ENCODE measurements at places on chromosomes 1 and 21.

DNA sequence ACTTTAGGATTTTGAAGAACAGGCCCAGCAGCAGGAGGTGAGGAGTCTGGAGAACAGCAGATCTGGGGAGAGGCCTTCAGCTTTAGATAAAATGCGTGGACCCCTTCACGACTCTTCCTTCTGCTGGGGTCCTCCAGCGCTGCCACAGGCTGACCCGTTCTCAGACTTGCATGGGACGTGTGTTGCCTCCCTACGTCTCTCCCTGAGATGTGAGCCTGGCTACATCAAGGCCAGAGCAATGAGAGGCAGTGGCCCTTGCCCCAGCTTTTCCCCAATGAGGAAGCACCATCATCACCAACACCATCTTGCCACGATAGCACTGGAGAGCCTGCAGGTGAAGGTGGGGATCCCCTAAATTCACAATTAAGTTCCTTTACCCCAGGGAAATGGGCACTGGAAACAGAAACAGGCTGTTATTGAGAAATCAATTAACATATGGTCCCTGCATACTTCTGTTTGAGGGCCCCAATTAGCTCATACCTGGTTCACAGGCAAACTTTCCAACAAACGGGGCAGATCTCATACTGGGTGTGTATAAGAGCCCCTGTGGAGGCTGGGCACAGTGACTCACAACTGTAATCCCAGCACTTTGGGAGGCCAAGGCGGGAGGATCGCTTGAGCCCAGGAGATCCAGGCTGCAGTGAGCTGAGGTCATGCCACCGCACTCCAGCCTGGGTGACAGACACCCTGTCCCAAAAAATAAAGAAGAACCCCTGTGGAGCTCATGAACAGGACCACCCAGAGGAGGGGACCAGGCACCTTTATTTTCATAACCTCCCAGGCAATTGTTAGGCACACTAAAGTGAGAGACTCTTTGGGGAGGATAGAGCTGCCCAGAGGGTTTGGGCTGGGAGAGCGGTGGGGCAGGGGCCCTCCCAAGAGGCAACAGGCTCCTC is 12.1 kb upstream of the ADAMTSL4 start:
- no peak for DNase-seq

- no peak for DNase-seq
These were observed 55.8 kb downstream of the CENPF start for GRCh38 chr1:214658785-214659184.

- DNase-seq = no peak
These were observed 36.0 kb upstream of the SLC35F3 start for GRCh38 chr1:233868461-233868860.

DNA sequence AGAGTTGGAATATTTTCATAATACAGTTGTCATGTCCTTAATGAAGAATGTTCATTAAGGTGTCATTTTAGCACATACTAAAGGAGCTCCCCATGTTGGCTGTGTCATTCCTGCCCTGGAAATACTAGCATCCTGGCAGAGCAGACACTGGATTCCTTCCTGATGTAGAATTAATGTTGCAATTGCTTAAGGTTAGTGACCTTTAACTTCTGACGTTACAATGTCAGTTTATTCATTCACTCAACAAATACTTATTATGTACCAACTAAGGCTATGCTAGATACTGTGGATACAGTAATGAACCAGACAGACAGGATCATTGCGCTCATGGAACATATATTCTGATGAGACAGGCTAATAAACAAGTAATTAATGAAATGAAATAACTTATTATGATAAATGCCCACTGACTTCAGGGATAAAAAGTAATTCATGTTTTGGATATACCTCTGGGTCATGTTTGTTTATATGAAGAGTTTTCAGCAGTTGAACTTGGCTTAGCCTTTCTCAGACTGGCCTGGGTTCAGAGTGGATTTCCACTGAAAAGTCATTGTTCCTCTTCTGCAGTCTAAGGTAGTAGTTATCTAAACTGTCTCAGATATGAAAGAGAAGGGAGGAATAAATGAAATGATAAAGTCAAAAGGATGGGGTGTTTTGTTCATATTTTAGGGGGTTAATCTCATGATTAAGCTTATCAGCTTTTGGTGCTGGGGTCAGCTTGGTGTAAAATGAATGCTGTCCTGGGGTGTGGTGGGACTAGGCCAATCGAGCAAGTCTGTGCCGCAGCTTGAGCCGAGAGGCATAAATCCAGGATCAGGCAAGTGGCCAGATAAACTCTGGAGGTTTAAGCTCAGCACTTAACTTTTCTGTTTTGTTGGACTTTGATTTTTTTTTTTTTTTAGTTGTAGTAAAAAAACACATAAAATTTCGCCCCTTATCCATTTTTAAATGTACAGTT is 43.3 kb upstream of the KCNQ4 start:
- no peak for DNase-seq

GRCh38 chr21:14900611-14901010 is 164.2 kb downstream of the NRIP1 start:
- DNase-seq = no peak

DNA sequence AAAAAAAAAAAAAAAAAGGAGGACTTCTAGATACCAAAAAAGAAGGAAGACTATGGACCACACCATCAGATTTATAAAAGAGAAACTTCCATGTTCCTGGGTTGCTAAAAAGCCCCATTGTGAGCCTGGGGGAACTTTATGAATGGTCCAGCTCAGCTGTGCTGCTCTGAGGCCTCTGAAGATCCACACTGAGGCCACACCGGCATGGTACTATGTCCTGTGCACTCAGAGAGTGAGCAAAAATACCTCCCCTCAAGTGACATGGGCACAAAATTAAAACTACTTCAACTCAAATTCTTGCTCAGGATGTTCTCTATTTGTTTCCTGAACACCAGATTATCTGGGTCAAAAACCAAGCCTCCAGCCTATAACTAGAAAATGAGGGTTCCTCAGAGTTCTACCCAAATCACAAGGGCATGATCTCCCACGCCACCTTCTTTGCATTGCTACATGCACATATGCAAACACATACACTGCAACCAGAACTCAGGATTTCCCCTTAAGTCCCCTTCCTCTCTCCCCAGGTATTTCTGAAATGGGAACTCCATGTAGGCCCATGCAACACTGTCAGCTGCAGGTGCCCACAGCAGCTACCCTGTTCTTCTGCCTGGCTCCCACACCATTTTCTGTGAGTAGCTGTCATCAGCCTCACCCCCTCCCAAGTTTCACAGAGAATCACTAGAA is 94.4 kb downstream of the SH3GLB1 start:
- no peak for DNase-seq

DNA sequence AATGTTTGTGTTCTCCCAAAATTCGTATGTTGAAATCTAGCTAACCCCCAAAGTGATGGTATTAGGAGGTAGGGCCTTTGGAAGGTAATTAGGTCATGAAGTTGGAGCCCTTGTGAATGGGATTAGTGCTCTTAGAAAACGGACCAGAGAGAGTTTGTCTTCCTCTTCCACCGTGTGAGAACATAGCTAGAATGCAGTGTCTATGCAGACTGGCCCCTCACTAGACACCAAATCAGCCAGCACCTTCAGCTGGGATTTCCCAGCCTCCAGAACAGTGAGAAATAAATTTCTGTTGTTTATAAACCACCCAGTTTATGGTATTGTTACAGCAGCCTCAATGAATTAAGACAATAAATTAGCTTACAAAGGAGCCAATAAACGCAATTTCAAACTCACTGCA is 58.0 kb downstream of the KIAA0319L start:
- no peak for DNase-seq

DNA sequence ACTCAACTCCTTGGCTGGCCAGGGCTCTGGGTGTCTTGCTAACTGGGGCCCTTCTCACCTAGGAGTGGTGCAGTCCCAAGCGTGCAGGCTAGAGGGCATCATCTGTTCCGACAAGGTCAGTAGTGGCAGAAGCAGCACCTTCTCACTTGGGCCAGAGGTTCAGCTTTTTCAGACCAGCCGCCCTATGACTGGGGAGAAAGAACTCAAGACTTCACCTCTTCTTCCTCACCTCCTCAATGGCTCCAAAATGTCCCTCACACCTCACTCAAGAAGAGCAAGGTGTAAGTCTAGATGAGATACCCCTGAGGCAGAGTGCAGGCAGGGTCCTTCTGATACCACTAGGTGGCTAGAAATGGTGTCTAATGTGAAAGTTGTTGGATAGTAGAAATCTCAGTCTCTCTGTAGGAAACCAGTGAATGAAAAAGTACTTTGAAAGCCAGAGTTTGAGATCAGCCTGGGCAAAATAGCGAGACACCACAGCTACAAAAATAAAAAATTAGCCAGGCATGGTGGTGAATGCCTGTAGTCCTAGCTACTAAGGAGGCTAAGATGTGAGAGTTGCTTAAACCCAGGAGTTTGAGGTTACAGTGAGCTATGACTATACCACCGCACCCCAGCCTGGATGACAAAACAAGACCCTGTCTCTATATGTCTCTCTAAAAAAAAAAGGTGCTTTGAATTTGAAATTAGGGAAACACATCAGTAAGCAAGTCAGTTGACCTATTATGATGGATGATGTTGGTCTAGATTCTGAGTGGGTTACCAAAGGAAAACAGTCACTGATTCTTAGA is 8.6 kb upstream of the IL20 start:
- DNase-seq = no peak

DNA sequence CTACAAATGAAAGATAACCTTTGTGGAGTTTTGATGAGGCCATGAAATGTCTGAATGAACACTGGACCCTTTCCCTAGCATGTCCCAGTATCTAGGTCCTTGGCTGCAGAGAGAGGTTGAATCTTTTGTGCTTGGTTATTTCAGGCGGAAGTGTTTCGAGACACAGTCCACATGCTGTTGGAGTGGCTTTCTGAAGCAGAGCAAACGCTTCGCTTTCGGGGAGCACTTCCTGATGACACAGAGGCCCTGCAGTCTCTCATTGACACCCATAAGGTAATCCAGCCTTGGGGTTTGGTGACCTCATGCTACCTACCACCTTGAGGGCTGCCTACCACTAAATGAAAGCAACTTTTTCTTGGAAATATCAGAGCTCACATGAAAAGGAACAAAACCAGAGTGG is 38.9 kb upstream of the BMP8A start:
- DNase-seq = no peak

GRCh38 chr1:100868364-100868995 is 26.2 kb downstream of the EXTL2 start:
- no peak for DNase-seq

DNA sequence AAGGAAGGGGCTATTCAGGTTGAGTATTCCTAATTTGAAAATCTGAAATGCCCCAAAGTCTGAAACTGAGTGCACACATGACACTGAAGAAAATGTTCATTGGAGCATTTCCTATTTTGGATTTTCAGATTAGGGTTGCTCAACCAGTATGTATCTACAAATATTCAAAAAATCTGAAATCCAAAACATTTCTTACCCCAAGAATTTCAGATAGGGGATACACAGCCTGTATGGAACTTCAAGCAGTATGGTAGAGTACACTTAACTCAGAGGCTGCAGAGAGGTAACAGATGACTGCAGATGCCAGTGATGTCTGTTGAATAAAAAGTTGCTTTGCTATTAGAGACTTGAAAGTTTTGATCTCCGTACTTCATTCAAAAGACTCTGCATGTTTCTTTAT is 19.0 kb downstream of the YTHDF2 start:
- no peak for DNase-seq

DNA sequence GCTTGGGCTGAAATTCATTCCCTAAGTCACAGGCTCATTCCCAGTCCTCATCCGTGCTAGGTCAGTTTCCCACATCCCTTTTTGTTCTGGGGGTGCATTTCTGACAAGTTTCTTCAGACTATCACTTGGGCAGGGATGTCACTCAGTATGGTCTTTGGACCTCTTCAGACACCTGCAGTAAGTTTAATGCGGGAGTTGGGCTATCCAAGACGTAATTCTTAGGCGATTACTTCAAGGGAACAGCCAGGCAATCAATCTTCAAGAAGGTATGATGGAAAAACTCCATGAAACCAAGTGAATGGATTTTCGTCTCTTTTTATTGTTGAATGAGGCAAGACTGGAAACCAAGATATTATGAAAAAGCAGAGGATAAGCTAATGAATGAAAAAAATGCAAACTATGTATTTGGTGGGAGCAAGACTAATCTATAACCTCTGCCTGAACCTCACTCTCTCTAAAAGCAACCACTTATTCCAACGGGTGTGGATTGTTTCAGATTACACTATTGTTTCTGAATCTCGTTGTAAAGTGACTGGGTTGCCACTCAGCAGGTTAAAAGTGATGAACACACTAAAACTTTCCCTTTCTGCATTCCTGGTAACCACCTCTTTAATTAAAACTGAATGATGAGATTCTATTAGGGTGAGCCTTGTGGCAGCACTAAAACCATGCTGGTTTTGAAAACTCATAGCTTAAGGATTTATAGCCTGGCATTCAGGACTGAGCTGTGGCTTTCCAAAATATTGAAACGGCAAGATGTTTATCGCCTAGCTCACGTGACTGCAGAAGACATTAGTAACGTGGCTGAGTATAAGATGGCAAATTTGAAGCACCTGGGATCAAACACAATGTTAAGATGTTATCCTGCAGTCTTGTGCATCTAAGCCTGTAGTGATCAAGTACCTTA is 1.1 kb downstream of the RASAL2 start:
- no peak for DNase-seq

GRCh38 chr1:43269627-43270375 is at the start of gene TMEM125:
Gene TMEM125, plus strand, starts transcription at chr1:43269983. Its CDS starts 2,740 bp downstream, at chr1:43272723.
- no peak for DNase-seq

GRCh38 chr21:42277593-42277992 is 37.6 kb downstream of the TFF3 start:
- no peak for DNase-seq

DNA sequence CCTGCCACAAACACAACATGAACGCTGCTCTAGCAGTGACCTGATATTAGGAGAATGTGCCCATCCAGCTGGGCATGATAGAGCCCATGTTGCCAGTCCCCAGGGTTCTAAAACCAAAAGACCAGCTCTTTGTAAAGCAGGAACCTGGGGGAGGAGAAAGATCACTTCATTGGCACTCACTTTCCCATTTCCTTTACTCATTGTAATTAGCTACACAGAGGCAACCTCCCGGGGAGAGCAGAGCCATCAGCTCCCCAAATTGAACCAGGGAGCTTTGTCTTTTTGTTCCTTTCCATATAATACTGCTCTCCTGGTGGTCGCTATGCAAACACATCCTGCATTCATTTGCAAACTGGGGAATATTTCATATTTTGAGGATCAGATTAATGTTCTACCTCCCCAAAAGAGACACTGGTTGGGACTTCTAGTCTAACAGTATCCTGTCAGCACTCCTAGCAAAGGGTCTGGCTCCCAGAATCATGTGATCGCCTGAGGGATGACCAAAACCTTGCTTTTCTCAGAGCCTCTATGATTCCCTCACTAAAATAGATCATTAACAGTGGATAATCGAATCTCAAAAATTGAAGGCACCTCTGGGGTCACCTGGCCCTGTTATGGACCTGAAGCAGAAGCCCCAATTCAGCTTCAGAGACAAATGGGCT is 76.7 kb upstream of the CD1D start:
- DNase-seq = no peak

DNA sequence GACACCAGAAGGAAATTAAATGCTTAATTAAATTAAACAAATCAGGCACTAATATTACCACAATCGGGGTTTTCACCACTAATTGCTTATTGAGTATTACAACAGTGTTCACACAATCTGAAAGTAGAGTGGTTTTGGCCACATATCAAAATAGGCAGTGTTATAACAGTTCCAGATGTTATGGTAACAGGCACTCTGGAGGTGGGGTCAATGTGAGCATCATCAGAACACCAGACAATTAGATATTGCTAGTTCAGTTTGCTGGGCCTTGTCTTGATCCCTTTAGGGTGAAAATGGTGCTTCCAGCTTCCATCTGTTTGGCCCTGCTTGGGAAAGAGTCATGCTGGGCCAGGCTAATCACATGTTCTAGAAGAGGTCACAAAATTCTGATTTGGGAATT is 14.5 kb upstream of the DDAH1 start:
- no peak for DNase-seq

Measured in NCI-H1048 (cell line).